ENCODE measurements at places on chromosomes 12 and 14.

- DNase-seq: no peak
These were observed 1330.7 kb upstream of the TMEM132C start for GRCh38 chr12:126936181-126936851.

- DNase-seq: no peak
These were observed 56.6 kb downstream of the WDR20 start for GRCh38 chr14:102196039-102196901.

- no peak for DNase-seq
These were observed 1003.8 kb downstream of the TMTC2 start for GRCh38 chr12:83690465-83690864.

DNA sequence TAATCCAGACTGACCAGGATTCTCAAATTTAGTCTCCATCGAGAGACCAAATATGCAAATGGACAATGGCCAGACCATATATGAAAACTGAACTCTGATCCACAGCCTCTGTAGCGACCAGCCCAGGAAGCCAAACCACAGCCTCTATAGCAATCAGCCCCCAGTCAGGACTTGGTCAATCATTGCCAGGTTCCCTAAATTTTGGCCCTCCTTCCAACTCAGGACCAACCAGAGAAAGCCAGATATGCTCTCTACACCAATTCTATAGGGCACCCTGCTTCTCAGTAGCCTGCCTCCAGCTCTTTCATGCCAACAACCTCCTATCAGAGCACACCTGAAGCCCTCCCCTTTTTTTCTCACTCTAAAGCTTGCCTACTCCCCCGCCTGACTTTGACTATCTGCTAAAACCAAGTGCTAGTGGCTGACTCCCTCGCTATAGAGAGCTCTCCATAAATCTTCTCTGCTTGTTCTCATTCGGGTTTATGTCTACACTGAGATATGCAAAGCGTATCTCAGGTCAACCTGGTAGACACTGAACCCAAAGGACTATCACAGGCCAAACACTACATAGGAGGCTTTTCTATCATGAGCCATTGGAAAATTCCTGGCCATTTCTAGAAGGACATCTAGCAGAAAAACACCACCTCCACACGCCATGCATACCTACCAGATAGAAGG is 110.5 kb upstream of the FUT8 start:
- no peak for DNase-seq

DNA sequence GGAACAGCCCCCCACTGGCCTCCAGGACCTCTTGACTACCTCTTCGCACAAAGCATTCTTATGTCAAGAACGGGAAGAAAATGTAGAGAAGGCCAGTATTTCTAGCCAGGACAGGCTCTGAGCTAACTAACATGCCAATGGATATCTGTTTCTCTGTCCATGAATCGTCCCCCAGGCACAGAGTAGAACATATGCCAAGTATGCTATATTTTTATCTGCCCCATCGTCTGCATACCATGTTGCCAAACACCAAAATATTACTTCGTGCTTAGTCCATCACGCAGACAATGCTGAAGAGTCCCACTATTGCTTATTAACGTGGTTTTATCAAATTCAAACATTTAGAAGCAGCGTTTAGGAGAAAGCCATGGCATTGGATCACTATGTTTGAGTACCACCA is 151.4 kb upstream of the CPSF6 start:
- no peak for DNase-seq

GRCh38 chr12:16437926-16438325 is 90.5 kb downstream of the MGST1 start:
- no peak for DNase-seq

DNA sequence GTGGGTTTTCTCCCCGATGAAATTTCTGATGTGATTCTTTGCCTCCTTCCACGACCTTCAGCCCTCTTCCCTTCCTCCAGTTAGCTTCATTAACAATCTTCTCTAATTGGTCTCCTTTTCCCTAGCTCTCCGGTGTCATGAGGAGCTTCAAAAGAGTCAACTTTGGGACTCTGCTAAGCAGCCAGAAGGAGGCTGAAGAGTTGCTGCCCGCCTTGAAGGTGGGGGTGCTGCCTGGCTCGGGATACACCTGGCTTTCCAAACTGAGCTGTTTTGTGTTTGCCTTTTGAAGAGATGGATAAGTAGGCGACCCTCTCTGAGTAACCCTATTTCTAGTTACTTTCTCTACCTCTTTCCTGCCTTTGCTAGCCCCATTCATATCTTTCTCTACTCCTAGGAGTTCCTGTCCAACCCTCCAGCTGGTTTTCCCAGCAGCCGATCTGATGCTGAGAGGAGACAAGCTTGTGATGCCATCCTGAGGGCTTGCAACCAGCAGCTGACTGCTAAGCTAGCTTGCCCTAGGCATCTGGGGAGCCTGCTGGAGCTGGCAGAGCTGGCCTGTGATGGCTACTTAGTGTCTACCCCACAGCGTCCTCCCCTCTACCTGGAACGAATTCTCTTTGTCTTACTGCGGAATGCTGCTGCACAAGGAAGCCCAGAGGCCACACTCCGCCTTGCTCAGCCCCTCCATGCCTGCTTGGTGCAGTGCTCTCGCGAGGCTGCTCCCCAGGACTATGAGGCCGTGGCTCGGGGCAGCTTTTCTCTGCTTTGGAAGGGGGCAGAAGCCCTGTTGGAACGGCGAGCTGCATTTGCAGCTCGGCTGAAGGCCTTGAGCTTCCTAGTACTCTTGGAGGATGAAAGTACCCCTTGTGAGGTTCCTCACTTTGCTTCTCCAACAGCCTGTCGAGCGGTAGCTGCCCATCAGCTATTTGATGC is 797 bp downstream of the ESPL1 start:
- no peak for DNase-seq

GRCh38 chr14:76430017-76430416 is 54.1 kb downstream of the ESRRB start:
- no peak for DNase-seq
